Retina (tissue), 1 donor: ENCODE measurements at places on chromosomes 4 and X.
A peak's percentile ranks its signal among the peaks of the same experiment; 100 is the strongest.

DNA sequence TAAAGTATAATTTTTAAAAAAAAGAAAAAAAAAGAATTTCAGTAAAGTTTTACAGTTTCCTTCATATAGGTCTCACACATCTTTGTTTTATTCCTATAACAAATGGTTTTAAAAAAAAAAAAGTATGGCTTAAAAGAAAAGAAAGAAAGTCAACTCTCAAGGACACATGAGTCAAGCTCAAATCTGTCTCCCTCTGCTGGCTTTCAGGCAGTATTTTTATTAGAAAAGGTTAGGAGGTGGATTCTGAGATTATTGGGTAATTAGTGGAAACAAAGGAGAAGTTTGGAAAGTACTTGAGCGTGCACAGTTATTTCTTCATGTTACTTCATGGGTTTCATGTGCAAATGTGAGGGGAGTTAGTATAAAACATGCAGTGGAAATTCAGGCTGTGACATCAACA, 36.6 kb upstream of the BTC start:
- DNase-seq, result no peak

- no peak for DNase-seq
These were observed 8.4 kb upstream of the BST1 start for GRCh38 chr4:15694431-15694830.

- DNase-seq, result no peak
These were observed 77.3 kb upstream of the CLNK start for GRCh38 chr4:10761903-10762302.

GRCh38 chr4:67103001-67103747, 442.1 kb downstream of the CENPC start:
- DNase-seq, result no peak

DNA sequence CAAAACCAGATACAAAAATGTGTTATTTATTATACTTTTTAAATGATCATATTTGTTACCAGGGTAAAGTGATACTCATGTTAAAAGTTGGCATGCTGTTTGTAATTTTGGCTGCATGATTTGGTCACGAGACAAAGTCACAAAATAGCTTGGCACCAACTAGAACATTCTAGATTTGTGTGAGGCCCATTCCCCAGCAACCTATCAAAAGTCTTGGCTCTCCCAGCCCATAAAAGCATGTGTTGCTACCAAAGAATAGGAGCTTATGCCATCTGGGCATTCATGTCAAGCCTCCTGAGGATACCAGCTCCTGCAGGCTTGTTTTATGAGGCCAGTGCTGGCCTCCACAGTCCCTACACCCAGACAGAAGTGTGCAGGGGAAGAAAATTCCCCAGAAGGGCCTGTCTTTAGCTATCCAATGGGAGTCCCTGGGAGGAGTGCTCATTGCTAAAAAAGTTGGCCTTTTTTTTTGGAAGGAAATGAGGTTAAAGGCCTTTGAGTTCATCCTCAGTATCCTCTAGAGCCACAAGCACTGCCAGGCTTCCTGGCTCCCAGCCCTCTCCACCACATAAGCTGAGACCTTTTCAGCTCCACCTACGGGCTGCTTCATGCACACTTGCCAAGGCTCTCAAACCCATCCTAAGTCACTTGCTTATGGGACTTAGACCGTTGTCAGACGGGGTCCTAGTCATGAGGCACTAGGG, 211.9 kb upstream of the EOLA2 start:
- no peak for DNase-seq

GRCh38 chr4:114728426-114728825, 129.8 kb downstream of the UGT8 start:
- DNase-seq, result no peak

- DNase-seq, result no peak
These were observed 61.9 kb downstream of the PRKG2 start for GRCh38 chr4:81152839-81153713.

DNA sequence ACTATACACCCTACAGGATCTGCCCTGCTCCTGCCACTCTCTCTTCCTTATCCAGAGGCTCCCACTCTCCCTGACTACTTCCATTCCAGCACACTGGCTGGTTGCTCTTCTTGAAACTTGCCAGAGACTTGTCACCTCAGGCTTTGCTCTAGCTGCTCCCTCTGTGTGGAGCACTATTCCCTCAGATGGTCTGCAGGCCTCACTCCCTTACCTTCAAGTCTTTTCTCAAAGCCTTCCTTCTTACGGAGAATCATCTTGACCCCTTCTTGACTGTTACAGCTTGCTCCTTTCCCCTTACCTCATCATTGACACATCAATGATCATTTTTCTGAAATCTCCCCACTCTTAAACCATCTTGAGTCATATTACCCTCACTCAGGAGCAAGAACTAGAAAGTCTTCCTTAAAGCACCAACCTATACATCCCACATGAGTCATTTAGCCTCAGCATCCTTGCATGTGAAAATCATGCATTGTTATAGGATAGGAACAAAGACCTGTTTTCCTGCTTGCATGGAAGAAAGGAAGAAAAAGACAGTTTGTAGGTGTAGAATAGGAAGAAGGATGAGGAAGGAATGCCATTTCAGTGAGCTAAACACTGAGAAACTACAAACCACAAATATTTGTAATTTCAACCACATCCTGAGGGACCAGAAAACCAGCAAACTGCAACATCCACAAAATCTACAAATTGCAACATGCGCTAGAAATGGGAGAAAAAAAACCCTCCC, 55.7 kb downstream of the ANTXR2 start:
- no peak for DNase-seq

DNA sequence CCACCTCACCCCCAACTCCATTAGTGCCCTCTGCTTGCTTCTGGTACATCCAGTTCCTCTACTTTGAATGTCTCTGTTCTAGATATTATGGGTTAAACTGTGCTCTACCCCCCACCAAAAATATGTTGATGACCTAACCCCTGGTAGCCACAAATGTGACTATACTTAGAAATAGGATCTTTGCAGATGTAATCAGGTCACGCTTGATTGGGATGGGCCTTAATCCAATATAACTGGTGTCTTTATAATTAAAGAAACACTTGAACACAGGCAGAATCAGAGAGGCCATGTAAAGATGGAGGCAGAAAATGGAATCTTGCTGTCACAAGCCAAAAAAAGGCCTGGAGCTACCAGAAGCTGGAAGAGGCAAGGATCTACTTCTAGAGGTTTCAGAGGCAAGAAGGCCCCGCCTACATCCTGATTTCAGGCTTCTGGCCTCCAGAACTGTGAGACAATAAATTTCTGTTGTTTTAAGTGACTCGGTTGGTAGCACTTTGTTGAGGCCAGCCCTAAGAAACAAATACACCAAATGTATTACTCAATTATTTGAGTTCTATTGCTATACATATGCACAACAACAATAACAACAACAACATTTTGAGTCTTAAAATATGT, 220.0 kb downstream of the PPP3CA start:
- no peak for DNase-seq

GRCh38 chr4:5051278-5052203, at the start of gene STK32B:
Gene STK32B, plus strand, starts transcription at chr4:5051480.
- DNase-seq, result peak; percentile 77

GRCh38 chr4:7863911-7864681, 75.6 kb downstream of the AFAP1 start:
- DNase-seq, result no peak

GRCh38 chrX:119604766-119605463, 1.3 kb downstream of the NKRF start:
- DNase-seq, result peak; percentile 50

DNA sequence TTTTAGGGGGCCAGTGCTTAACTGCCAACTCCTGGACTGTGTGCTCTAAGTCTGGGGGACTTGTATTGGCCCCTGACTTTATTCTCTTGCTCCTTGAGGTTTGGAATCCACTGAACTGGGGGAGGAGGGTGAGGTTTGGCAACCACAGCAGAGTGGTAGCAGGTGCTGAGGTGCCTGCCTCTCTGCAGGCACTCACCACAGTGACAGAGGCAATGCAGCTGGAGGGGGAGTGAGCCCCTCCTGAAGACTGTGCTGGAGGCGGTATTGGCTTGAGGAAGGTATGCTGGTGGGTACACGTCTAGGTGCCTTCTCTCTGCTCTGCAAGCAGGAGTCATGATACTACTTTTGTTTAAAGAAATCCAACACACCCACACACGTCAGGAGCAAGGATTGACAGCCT, 24.6 kb downstream of the CFAP299 start:
- no peak for DNase-seq

DNA sequence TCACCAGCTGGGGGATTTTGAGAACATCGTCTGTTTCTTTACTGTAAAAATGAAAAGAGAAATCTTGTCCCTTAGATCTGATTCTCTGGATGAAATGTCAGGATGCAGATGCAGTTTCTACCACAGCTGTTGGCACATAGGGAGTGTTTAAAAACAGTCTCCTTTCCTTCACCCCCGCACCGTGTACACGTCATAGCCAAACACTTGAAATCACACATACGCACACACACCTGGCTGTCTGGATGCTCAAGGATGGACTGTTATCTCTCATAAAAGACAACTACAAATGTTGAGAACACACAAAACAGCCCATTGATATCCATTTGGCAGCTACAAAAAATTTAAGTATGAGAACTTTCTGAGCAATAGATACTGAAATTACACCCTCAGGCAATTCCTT, 275.8 kb upstream of the CLNK start:
- DNase-seq, result no peak

- DNase-seq, result no peak
These were observed 201.7 kb upstream of the AFF2 start for GRCh38 chrX:148298737-148299136.

- DNase-seq, result no peak
These were observed 113.9 kb downstream of the NYX start for GRCh38 chrX:41561045-41561444.
